GM23248 (cell line): ENCODE measurements at places on chromosomes 2 and 18. TPM values are rescaled to one million over a fixed set of nuclear protein-coding genes. Genes with fewer than 3 reads are reported as not detected.

DNA sequence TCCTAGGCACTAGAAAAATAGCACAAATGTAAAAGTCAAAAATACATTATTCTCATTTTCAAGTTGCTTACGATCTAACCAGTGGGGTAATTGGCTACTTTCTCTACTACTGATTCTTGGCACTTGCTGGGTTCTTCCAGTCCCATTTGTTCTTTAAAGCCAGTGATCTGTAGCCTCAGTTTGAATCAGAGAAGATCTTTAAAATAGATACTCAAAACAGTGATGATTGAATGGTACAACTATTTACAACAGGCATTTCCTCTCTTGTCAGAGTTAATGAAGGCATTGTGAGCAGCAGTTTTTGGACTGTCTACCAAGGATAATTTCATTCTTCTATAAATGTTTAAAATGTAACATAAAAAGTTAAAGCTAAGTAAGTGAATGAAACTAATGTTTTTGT, 128.3 kb upstream of the FSIP2 start:
- no peak for DNase-seq

GRCh38 chr2:69177063-69177771, 164.2 kb downstream of the ANTXR1 start:
- DNase-seq, result peak; percentile 95

GRCh38 chr2:18940184-18940583, 350.8 kb upstream of the NT5C1B start:
- no peak for DNase-seq

- peak; percentile 60 for DNase-seq
These were observed 14.9 kb upstream of the CNNM3 start for GRCh38 chr2:96801005-96801785.

GRCh38 chr2:67896476-67896875, 166.3 kb downstream of the C1D start:
- no peak for DNase-seq

DNA sequence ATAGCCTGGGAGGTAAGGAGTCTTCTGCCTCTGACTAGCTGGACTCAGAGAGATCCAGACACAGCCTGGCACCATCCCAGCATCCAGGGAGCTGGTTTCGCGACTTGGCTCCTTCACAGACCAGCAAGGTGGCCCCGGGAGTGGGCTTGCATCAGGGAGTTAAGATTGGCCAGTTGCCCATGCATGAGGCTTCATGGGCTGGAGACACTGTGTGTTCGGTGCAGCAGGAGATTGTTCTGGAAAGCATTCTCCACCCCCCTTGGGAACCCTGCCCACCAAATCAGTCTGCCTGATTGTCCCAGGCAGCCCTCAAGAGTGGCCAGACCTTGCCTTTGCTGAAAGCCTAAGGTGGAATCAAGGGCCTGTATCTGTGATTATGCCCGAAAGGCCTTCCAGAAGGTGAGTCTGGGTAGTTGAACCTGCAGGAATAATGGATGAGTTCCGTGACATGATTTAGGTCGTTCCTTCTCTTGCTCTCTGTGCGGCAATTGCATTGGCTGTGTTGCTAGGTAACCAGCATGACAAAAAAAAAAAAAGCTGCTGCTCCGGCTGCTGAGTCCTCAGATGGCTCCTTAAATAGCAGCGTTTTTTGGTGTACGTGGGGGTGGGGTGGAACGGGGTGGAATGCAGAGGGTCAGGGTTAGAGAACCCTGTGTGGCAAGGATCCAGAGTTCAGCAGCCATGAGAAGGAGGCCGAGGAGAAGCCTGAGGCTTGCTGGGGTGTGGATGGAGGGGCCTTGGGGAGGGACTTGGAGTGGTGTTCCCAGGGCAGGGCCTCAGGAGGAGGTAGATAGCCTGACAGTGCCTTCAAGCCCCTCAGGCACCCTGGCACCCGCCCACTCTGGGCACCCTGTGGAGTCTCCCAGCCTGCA, 93.0 kb upstream of the MCFD2 start:
- DNase-seq, result peak; percentile 42

SLC4A3 gene
- 0.54 and 1.6 TPM in 2 replicates for total RNA-seq

GRCh38 chr18:25282282-25282681, 69.7 kb downstream of the ZNF521 start:
- DNase-seq, result no peak

DNA sequence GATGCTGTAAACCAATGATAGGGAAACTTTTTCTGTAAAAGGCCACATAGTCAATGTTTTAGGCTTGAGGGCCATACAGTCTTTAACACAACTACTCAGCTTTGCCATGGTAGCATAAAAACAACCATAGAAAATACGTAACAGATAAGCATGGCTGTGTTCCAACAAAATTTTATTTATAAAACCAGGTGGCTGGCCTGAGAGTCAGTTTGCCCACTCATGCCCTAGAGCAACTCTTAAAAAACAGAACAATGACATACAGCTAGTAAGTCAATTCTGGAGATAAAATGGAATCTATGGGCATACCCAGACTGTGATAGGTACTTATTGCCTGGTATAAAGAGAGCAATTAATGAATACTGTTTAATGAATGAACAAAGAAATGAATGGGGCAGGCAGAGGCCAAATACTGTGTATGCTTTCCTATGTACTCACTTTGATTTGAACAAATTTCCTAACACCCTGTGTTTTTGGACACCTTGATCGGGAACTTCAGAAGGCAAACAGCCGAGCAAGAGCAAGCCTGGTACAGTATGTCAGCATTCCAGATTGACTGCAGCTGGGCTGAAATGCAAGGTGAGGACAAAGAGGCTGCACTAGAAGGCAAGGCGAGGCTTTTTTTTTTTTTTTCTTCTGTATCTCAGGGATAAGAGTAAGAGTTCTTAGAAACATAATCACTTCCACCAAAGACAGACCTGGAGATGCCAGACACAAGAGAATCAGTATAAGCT, 315.3 kb downstream of the CLIP4 start:
- no peak for DNase-seq

ABCB11 gene
- not detected in 2 replicates for total RNA-seq

RESP18 gene
- total RNA-seq, result not detected in 2 replicates

- DNase-seq, result no peak
These were observed 141.2 kb downstream of the CABLES1 start for GRCh38 chr18:23276451-23276850.

DNA sequence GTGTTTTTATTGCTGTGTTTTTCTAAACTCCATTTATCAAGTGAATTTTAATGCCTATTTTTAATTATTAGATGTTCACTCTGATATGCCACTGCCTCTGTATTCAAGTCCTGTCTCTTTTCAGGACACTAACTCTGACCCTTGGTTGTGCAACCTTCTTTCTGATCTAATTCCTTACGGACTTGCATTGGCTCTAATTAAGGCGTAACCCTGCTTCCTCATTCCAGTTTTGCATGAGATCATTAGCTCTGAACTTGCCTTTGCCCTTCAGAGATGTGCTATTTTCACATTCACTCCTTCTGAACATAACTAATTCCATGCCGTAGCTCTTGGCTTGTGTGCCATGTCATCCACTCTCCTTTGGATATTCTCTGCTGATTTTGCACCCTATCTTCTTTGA, 162.5 kb upstream of the TMEFF2 start:
- DNase-seq, result no peak

SNORC gene
- total RNA-seq, result 0.63 TPM in 1 of 2 replicates, not detected in the other

DNA sequence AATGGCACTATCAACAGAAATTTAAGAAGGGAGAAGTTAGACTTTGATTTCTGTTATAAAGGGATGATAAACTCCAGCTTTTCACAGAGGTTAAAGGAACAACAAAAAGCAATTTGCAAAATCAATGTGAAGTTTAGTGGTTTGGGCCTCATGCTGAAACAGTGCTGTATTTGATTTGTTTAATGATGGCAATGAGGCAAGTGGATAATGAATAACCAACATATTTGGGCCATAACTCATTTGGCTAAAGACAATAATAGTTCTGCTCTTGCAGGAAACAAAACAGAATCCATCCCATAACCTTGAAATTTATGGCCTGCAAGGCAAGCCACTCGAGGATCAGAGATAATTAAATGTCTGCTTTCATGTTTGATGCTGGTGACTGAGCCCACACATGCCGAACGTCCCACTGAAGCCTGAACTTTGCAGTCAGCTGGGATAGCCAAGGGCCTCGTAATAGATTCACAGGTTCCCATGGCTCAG, 56.5 kb downstream of the TPGS2 start:
- peak; percentile 45 for DNase-seq

DNA sequence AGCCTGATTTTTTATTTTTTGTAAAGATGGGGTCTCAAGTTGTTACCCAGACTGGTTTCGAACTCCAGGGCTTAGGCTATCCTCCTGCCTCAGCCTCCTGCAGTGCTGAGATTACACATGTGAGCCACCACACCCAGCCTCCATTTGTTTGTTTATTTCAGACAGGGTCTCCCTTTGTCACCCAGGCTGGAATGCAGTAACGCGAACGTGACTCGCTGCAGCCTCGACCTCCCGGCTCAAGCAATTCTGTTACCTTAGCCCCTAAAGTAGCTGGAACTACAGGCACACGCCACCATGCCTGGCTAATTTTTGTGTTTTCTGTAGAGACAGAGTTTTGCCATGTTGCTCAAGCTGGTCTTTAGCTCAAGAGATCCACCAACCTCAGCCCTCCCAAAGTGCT, 27.2 kb downstream of the UBXN4 start:
- no peak for DNase-seq

- peak; percentile 46 for DNase-seq
These were observed 484 bp downstream of the APCDD1 start for GRCh38 chr18:10454681-10455557.

DNA sequence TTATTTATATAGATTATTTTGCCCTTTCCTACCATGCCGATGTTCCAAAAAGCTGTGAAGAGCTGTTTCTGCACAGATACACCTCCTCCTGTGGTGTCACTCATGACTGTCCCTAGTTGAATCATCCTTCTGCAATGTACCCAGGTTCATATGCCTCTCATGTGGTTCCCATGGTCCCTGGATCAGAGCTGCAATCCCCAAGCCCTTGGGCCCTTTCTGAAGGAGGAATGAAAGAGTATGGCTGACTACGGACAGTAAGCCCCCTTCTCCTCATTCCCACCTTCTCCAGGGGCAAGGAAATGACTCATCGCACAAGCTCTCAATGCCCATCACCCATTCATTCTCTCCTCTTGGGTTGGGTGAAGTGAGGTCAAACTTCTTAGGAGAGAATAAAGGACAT, 63.9 kb upstream of the ACVR1 start:
- DNase-seq, result peak; percentile 11

- DNase-seq, result no peak
These were observed at the start of gene KIF1A for GRCh38 chr2:240819858-240820606. Gene KIF1A, minus strand, starts transcription at chr2:240820219. Its CDS starts 22,467 bp downstream, at chr2:240797752.

ITGA6 gene
- 45.4 and 47.7 TPM in 2 replicates for total RNA-seq

EIF5B gene
- 6.7 and 19.5 TPM in 2 replicates for total RNA-seq

DNA sequence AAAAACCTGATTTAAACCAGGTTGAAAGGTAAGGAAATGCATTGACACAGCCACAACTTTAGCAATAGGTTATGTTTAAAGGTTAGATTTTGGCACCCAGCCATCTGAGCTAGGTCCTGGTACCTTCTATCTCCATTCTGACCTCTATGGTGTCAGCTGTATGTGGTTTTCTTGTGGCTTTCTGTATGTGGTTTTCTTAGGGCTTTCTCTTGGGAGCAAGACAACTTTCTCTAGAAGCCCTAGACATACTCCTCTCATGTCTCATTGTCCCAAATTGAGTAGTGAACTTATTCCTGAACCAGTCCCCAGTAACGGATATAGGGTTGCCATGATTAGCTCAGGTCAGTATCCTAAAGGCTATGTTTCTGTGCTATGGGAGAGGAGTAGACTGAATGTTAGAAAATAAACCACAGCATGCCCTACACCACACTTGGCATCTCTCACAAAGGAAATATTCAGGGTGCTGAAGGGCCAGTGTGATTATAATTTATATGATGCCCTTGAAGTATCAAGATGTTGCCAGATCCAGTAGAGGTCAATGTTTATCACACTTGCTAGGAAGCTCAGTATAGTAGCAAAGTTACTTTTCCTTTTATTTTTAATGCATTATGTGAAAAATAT, 176.1 kb downstream of the CAPN13 start:
- DNase-seq, result no peak

DNA sequence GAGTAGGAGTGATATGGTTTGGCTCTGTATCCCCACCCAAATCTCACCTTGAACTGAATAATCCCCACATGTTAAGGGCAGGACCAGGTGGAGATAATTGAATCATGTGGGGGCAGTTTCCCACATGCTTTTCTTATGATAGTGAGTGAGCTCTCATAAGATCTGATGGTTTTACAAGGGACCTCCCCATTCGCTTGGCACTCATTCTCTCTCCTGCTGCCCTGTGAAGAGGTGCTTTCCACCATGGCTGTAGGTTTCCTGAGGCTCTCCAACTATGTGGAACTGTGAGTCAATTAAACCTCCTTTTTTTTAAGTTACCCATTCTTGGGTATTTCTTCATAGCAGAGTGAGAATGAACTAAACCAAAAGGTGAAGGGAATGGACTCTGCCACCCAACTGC, 207.5 kb downstream of the LOXHD1 start:
- no peak for DNase-seq

MATN3 gene
- 0.25 and 0.54 TPM in 2 replicates for total RNA-seq

DNA sequence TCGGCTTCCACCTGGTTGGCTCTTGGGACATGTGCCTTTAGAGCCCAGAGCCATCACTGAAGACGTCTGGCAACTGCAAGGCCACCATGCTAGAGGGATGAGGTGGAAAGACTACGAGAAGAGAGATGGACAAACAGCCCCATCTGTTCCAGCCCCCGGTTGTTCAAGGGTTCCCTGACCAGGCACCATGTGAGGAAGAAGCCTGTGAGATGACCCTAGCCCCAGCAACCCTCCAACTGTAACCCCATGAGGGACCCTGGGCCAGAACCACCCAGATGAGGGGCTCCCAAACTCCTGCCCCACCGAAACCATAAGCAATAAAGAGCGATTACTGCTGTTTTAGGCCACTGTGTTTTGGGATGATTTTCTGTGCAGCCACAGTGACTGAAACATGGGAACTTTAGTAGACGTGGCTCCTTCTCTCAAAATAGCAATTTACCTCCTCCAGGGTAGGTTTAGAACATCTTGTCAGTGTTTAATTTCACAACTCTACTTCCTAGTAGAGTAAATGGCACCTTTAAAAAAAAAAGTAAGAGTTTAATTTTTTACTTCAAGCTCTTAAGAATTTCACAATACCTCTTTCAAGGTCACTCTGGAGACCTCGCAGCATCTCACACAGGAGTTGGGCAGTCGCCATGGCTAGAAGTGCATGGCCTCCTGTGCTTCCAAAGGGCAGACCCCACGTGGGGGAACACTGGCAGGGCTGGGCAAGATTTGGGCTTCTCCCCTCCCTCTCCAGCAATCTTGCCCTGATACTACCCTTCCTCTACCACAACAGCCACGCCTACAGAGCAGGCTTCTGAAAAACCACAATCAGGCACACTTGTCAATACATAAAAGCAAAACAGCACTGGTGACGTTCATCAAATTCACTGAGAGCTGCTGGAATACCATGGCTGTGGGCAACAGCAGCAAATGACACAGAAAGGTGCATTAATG, 48.8 kb downstream of the TMEM163 start:
- no peak for DNase-seq

- DNase-seq, result no peak
These were observed 304.8 kb upstream of the CCDC68 start for GRCh38 chr18:55264108-55264507.

GRCh38 chr2:14923820-14924580, 291.5 kb downstream of the LRATD1 start:
- no peak for DNase-seq

SPC25 gene
- 3.4 and 3.7 TPM in 2 replicates for total RNA-seq

- no peak for DNase-seq
These were observed 325.7 kb upstream of the ACVR2A start for GRCh38 chr2:147519178-147519577.

PPP4R3B gene
- total RNA-seq, result 32.2 and 41.8 TPM in 2 replicates

GRCh38 chr18:21105936-21106335, 5.7 kb downstream of the ROCK1 start:
- DNase-seq, result no peak
